Ureter (tissue), 1 donor: ENCODE measurements at places on chromosomes 7 and 10.

DNA sequence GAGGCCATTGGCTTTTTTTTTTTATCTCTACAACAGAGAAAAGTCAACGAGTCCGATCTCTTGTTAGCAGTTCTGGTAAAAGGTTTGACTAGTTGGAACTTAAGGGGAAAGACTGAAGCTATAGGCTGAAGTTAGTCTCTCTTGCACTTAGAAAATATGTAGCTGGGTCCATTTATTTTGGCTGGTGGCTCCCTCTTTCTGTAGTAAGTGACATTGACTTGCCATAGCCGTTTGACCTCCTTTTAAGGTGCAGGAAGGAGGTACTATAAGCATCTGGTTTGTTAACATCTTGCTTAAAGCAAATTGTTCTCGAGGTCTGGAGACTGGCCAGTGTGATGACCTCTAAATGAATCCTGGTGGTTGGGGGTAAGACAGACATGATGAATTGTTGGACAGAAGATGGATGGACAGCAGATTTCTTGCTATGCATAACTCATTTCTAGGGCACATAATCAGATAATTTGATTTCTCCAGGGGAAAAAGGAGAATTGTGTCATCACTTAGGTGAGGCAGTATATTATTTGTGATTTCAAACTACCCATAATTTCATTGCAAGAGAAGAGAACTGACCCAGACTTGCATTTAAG is 356.3 kb upstream of the GALNT17 start:
- no peak for DNase-seq

DNA sequence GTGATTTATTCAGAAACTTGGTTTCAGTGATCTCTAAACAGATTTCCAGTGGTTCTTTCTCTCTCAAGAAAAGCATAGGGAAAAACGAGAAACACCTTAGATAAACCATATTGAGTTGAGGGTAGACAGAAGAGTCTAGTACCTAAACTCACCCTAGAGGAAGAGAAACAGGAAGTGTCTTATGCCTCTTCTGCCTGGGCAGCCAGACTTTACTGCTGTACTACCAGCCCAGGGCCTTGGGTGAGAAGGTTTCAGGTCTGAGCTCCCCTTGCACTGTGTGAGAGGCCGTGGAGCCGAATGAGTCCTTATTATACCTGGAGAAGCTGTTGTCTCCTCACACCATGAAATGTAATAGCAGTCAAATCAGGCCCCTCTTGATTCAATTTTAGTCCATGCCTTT is 18.2 kb downstream of the HIF1AN start:
- no peak for DNase-seq

DNA sequence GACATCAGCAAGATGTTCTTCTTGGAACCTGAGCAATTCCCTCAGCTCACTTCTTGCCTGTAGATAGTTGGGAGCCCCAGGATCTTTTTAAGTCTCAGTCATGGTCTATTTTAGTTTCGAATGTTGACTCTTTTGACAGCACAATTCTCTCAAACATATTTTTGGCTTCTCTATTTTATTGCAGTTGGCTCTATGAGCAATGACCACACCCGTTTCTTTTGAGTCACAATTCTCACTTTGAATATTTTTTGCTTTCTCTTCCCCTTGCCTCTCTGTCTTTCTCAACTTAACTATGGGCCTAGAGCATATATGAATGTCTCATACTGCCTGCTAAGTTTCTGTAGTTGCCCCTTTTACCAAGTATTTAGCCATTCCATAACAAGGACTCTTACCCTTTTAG is 222.8 kb downstream of the PTN start:
- no peak for DNase-seq

DNA sequence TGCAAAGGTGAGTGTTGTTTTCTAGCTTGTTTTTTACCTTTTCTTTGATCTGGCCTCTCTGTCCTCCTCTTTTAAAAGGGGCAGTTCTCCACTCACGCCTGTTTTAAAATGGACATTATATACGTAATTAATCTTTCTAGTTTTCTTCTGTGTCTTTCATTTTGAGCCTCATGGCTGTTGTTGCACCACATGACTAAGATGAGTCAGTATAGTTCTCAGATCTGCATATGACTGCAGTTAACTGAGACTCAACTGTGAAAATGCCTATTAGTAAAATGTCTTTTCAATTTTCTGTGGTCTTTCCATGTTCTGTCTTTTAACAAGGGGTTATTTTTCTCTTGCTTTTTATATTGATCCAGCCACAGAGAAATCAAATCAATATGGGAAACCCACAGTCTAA is 296.1 kb downstream of the CDK14 start:
- no peak for DNase-seq

GRCh38 chr7:71611986-71612385 is 480.0 kb downstream of the GALNT17 start:
- no peak for DNase-seq

DNA sequence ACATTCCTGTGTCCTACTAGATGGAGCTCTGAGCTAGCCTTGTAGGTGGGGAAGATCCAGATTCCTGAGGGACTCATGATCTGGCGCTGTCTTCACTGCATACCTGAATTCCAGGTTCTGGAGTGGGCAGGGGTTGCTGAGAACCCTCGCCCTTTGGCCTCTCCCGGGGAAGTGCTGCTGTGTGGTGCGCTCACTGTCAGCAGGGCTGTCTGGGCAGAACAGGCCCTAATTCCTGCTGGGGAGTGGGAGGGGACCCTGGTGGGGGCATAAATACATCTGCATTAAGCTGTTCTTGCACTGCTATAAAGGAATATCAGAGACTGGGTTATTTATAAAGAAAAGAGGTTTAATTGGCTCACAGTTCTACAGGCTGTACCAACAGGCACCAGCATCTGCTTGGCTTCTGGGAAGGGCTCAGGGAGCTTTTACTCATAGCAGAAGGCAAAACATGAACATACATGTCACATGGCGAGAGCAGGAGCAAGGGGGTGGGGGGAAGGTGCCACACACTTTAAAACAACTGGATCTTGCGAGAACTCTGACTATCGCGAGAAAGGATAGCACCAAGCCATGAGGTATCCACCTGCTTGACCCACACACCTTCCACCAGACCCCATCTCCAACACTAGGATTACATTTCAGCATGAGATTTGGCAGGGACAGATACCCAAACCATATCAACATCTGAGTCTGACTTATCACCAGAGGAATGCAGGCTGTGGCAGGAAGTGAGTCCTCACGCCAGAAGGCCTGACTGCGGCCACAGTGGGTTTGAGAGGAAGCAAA is 115.0 kb downstream of the ADCY1 start:
- no peak for DNase-seq

- DNase-seq, result no peak
Measured at GRCh38 chr7:92698237-92698841, 108.1 kb upstream of the FAM133B start.

DNA sequence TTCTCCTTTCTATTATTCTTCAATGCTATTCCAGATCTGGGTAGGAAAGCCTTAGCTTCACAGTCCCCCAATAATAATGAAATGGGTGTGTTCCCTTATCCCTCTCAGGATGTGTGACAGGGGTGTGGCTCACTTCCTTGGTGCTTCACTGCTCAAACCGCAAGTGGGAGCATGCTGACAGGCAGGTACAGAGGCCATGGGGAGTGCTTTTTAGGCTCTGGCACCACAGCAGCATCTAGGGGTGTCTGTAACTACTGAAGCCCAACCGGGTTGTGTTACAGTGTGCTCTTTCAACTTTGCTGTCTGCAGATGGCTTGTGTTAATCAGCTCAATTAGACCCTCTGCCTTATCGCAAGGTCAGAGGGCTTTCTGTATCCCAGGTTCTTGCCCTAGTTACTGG is 79.4 kb upstream of the CYP2C9 start:
- DNase-seq, result no peak

DNA sequence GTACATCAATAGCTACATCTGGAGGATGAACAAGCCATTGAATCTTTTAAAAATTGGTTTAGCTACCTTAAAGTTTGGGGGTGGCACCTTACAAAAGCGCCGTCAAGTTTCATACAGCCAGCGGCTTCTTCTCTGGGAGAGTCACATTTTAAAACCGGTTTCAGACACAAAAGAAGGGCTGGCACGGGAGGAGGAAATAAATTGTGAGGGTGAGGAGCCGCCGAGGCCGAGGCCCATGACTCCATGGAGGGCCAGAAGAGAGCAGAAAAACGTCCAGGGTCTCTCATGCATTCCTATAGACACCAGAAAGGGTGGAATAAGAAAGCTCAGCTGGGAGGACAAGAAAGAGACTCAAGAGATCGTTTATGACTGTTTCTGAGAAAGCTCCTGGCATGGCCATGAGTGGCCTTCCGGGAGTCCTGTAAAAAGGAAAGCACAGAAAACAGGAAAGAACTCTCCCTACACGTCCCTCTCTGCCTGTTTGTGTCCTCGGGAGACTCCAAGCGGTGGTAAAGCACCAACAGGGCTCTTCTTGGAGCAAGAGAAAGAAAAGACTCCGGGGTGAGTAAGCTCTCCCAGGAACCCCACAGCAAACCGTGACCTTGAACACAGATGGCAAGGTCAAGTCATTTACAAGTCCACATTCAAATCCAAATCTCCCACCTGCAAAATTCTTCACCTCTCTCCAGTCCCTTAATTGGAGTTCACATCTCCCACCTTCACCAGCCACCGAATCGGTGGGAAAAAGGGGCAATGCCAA is 1.8 kb downstream of the FRAT2 start:
- peak; percentile 62 for DNase-seq

DNA sequence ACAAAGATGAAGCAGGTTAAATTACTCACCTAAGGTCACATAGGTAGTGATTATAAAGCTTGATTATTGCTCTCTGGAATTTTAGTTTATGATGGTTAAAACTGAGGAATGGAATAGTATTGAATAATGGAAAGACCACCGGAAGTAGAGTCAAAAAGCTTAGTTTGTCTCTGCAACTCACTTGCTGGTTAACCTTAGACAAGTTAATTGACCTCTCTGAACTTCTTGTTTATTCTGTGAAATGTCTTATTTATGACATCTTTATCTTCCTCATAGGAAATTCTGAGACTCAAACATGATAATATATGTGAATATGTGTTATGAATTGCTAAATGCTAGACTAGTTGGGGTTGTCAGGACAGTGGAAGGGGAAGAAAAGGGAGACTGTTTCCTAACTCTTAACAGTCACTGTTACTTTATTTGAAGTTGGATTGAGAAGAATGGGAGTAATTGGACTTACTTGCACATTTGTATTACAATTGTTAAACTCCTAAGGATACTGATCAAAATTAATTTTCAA is 9.6 kb downstream of the DLD start:
- no peak for DNase-seq

- DNase-seq, result no peak
Measured at GRCh38 chr7:104814671-104815400, 199.2 kb upstream of the KMT2E start.

- no peak for DNase-seq
Measured at GRCh38 chr7:45082831-45083331, 5.9 kb downstream of the NACAD start.

DNA sequence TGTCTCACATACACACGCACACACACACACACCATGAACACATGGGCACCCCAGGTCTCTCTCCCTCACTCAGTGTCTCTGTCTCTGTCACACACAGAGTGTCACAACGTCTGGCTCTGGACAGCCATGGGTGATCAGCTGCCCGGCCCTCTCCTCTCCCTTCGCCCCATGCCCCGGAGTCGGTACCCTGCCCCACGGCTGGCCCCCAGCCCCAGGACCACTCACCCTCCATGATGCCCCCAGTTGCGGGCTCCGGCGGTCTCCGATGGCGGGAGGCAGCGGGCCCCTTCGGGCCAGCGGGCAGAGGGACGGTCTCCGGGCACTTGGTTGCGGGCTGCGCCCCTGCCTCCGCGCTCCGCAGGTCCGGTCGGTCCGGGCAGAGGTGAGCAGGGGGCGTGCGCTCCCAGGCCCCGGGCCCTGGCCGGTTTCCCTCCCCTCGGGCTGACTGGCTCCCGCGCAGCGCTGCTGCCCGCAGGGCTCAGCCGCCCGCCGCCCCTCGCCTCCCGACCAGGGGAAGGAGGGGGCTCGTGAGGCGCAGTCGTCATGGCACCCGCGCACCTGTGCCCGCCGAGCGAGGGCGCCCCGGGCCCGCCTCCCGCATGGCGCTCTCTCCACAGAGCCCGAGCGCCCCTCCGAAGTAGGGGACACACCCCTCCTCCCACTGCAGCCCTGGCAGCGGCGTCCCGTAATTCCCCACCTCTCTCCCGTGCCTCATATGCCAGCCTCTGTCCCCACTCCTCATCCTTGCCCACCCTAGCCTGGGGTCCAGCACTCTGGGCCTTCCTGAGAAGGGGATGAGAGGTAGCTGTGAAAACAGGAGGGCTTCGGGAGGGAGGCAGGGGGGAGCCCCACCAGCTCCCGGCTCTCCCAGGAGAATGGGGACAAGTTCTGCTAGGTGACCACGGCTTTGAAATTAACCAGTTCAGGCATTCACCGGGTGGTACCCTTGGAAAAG is at the start of gene NPFFR1:
NPFFR1 (minus strand) TSS at position 560 of the 955 bp plus-strand sequence; CDS start at position 232, 328 bp downstream.
- no peak for DNase-seq

DNA sequence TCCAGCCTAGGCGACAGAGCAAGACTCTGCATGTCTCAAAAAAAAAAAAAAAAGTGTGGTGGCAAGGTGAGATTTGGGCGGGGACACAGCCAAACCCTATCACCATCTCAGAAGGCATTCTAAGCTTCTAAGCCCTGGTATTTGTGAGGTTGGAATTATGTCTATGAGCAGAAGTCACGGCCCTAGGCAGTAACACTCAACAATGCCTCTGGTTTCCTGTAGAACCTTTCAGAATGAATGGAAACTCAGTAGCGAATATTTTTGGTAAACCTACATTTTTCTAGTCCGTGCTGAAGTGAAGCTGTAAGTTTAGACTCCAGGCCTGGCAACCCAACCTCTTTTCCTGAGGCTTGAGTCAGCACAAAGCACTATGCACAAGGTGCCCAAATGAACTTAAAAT is 88.3 kb downstream of the FAM107B start:
- DNase-seq, result no peak

DNA sequence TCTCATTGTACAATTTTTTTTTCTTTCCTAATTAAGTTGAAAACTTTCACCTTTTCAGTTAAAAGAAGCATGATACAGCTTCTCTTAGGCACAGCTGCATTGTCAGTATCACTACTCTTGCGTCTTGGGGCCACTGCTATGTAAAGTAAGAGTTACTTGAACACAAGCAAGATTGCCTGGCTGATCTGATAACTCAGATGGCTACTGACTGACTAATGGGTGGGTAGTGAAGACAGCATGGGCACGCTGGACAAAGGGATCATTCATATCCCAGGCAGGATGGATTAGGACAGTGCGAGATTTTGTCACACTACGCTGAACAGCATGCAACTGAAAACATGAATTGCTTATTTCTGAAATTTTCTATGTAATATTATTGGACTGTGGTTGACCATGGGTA is 11.6 kb upstream of the ADAMTS14 start:
- peak; percentile 31 for DNase-seq

GRCh38 chr10:128930515-128930914 is 536.5 kb upstream of the MGMT start:
- no peak for DNase-seq

DNA sequence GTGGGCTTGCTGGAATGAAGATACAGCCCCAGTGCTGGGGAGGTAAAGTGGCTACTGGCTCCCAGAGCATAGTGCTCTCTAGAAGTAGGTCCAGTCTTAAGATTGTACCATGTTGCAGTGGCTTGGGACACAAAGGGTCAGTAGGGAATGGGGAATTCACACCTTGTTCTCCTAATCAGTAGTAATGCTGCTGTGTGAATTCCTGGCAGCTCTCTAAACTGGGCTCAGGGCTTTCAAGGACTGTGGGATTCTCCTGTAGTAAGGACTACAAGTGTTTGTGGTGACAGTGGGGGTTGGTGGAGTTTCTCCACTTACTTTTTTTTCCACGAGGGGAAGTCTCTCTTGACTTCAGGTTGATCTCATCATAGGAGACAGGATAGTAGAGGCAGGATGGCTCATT is 226.2 kb upstream of the TEX47 start:
- no peak for DNase-seq

GRCh38 chr7:76020031-76020714 is 25.8 kb upstream of the TMEM120A start:
- peak; percentile 68 for DNase-seq

- DNase-seq, result no peak
Measured at GRCh38 chr7:6078548-6078947, 47.4 kb downstream of the ANKRD61 start.
